ENCODE measurements at places on chromosomes 2 and 18.

DNA sequence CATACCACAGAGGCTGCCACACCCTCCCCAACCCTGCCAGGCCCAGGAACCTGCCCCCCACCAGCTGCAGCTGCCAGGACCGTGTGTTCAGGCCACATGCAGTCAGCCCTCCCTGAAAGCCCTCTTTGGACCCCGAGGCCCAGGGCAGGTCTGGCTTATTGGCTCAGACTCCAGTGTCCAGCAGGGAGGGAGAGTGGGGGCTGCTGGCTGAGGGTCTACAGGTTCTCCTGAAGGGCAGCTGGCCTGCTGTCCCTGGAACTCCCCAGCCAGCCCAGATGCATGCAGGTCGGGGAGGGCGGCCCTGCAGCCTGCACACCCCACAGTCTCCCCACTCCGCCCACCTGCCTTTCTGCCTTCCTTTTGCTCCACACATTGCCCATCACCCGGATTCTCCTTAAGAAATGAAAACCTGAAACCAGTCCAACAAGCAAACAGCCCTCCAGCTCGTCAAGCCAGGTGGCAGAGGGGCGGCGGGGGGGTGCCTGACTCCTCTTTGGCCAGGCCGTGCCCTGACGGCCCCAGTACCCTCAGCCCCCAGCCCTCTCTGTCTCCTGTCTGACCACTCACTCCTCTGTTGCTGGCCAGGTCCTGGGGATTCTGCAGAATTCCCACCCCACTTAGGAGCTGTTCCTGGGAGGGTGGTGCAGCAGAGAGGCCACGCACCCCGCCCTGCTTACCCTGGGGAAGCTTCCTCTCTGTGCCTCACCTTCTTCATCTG lies 18.0 kb downstream of the GPR35 start:
- no peak for DNase-seq

DNA sequence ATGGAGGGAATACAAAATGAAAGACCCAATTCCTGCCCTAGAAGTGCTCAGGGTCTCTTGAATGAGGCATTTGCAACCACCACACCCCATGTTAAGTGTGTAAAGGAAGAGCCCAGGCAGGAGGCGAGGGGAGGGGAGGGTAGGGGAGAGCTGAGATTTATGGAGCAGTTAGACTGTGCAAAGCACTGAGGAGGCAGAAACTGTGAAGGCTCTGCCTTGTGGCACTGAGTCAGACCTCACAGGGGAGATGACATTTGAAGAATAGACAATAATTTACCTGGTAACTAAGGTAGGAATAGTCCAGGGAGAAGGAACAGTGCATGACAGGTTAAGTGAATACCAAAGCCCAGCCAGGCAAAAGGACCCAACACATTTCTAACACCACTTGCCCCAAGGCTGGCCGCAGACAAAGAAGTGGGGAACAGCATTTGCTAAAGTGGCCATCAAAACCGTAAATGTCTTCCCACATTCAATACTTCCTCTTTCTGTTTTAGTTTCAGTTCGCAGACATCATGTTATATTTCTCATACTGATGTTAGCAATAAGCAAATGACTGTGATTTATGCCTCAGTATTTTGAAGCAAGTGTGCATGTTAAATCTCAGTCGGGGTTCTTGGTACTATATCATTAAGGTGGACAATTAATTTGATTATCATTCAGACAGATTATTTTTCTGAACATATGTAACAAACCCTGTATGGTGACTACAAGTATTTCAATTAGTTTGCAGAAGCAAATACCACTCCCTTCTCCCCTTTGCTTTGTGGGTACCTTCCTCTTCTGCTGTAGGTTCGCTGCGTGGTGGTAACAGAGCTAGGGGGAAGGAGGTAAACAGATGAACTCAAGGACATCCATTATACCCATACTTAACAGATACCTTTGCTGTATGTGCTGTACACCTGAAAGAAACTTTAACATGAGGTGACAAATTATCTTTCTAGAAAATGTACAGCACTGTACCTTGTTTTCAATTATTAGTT lies 27.5 kb downstream of the CDH20 start:
- peak; percentile 1 for DNase-seq

DNA sequence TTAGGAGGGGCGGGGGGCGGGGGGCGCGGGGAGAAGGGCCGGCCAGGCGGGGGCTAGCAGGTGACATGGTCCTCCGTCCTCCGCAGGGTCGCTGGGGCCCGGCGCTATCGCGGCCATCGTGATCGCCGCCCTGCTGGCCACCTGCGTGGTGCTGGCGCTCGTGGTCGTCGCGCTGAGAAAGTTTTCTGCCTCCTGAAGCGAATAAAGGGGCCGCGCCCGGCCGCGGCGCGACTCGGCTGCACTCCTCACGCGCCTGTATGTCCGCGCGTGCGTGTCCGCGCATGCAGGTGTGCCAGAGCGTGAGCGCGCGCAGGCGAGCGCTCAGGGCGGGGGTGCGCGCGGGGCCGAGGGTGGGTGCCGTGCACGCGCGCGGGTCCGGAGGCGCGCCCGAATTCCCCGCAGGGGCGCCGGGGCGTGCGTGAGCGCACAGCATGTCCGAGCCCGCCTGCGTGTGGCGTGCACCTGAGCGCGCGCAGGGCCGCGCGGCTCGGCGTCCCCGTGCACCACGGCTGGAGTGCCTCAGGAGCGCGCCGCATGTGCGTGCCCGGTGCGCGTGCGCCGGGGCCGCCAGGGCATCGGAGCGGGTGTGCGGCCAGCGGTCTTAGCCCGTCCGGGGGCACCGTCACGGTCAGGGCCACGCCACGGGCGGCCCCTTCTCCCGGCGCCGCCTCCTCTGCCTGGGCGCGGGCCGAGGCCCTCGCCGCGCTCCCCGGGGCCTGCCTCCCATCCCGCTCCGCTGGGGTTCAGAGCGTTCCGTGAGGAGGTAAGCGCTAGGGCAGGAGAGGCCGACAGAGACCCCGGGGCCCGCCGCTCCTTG lies 6.3 kb downstream of the SNORC start:
- peak; percentile 36 for DNase-seq

- DNase-seq: no peak
Measured at GRCh38 chr2:81942136-81942680, 1637.7 kb upstream of the LRRTM1 start.

GRCh38 chr2:104820126-104820525 lies 33.8 kb upstream of the POU3F3 start:
- DNase-seq: no peak

DNA sequence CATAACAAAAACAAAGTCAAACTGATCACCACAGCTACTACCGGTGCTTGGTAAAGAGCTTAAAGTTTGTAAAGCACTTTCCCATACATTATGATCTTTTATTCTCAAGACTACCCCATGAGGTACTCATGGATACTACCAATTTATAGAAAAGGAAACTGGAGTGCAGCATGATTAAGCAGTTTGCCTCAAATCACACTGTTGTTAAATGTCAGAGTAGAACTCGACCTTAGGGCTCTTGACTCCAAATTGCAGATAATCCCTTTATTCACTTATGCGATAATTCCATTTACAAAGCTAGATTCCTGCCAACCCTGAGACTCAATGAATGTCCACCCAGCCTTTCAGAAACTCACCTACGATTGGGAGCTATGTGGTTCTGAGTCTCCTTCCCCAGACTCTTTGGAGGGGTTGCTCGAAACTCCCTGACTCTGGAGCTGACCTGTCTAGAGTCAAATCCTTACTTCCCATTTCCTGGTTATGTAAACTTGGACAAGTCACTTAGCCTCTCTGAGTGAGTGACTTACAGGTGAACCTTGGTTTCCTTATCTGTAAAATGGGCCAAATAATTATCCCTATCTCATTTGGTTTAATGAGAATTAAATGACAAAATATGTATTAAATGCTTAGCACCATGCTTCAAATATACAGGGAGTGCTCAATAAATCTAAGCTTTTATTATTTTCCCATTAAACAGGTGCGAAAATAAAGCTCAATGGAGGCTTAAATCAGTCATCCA lies 47.4 kb downstream of the PSD4 start:
- DNase-seq: no peak
